ENCODE measurements at places on chromosomes 3 and 15. TPM values are rescaled to one million over a fixed set of nuclear protein-coding genes. Genes with fewer than 3 reads are reported as not detected.

Gene EIF4E3
- total RNA-seq = 24.0 TPM

Gene SPCS1
- total RNA-seq = 74.4 TPM

Gene CASR
- not detected for total RNA-seq

Gene TRPM1
- total RNA-seq = not detected

Gene GTF2A2
- total RNA-seq = 109 TPM

Gene CHRD
- total RNA-seq = not detected

Gene PLCB2
- total RNA-seq = 90.5 TPM

Gene MAP1A
- total RNA-seq = 1.2 TPM

Gene CCR9
- total RNA-seq = not detected

Gene FAM227B
- 2.6 TPM for total RNA-seq

DNA sequence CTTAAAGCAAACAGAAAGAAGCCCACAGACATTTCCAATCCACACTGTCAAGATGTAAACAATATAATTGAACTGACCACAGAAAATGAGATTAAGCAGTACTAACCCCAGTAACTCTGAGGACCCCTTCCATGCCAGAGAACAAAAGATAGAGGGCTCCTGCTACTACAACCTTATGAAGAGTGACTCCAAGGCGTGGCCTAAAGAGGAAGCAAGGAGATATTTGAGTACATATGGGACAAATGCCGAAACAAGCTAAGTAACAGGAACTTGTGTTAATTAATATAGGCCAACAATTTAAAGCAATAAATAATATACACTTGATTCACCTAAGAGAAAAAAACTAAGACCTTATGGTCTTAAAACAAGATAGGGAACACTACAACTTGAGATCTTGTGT is 25.0 kb upstream of the VPS39 start:
- DNase-seq = no peak

DNA sequence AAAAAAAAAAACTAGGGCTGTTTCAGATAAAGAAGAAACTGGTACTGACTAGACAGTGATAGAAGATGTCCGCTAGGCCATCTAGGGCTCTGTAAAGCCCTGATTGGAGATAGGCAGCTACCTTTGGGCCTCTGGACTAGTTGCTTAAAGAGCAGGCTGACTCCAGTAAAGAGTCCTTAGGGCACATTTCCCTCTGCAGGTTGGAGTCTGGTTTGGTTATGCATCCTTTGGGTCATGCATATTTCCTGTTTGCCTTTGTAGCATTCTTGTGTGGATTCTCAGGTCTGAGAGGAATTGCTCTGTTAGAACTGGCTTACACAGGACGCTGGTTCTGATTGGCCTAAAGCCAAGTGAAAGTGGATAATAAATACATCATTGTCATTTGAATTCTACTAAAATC is 165.5 kb upstream of the LRRN1 start:
- no peak for DNase-seq

DNA sequence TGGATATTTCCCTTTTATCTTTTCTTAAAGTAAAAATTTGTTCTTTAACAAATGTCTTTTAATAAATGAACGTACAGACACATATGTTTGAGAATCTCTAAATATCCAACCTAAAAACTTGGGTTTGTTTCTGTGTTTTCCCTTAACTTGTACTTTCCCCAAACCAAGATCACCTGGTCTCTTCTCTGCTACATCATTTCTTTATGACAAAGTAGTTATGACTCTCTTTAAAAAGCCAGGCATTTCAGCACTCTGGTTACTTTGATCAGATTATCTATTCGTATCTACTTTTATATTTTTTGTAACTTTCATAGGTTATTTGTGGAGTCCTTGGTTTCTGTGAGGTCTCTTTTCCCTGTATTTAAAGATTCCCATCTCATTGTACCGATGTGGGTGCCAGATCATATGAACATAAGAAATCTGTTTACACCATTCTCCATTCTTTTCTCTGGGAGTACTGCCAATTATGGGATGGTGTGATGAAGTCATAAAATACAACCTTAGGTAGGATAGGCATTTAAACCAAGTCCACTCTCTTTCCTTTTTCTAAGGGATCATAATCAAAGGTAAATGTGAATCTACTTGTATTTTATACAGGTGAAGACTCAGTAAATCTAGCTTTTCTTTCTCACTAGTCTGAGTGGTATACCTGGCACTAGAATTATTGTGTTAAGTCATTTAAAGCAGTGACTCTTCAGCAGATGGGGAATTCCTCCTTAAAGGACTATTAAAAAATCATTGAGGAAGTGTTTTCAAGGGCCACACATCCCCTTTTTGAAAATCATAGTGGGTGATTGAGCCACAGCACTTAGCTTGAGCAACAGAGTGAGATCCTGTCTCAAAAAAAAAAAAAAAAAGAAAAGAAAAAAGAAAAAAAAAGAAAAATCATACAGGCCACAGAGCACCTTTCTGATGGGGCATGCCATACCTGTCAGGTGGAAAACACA is 12.4 kb upstream of the NFKBIZ start:
- no peak for DNase-seq

DNA sequence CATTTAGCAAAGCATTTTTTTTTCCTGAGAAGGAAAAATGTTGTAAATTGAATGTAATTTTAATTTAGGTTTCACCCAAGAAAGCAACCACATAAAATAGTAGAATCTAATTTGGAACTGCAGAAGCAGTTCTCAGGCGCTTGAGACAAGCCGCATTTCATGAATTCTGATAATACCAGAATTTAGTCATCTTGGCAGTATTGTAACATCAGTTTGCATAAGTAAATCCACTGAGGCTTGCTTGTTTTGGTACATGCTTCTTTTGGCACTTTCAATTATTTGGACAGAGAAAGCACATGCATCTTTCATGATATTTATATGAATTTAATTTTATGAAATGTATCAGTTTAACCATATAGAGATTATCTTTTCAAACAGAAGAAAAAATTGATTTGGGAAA is 389.7 kb upstream of the ROBO1 start:
- no peak for DNase-seq

- DNase-seq = no peak
Measured at GRCh38 chr3:99971761-99972160, 142.5 kb downstream of the FILIP1L start.

- DNase-seq = no peak
Measured at GRCh38 chr3:30795176-30795575, 99.3 kb downstream of the GADL1 start.

- no peak for DNase-seq
Measured at GRCh38 chr15:66765478-66766281, 63.6 kb downstream of the SMAD6 start.

DNA sequence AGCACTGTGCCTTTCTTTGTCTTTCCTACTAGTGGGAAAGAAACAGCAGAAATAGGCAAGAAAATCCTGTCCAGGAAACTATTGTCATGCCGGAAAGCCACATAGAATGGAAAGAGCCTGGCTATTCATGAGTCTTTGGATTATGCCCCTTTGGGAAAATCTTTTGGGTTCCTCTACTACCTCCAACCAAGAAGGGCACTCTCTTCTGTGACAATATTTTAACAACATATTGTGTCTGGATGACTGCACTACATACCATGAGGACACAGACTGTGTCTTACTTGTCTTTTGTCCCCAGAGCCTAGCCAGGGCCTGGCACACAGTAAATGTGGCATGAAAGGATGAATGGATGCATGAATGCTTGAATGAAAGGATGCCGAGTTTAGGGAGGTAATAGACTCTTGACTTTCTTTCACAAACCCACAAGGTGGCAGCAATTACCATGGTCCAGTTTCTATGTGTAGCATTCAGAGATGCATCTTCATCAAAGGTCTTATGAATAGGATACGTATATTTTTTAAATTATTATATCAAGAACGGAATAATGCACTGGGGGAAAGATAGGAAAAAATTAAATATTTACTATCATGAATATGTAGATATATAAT is 30.3 kb downstream of the ARL14 start:
- DNase-seq = no peak

DNA sequence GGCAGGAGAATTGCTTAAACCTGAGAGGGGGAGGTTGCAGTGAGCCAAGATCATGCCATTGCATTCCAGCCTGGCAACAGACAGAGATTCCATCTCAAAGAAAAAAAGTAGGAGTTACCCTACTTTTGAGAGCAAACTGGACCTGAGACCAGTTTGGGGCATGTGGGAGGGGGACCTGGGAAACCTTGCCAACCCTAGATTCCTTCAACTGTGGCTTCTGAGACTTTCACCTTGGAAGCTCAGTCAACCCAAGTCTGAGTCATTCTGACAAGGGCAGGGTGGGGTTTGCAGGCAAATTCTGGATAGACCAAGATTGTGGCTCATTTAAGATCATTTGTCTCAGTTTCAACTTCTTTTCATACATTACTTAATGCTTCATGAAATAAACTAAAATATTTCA is 23.8 kb upstream of the SIAH2 start:
- DNase-seq = no peak

DNA sequence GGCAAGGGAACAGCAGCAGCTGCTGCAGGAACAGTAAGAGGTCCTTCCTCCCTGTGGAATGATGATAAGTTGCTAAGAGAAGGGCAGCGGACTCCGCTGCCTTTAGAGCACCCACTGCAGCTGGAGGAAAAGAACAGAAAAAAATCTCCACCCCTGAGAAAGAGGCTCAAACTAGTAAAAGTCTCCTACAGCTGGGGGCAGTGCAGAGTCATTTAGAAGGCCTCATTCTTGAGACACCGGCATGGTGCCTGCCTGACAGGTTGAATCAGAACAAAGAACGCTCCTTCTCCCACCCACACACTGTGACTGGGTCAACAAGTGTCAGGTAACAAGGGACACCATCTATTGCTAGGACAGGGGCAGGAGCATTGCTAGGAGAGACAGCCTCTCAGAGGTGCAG is 188.4 kb downstream of the ABHD5 start:
- DNase-seq = no peak

DNA sequence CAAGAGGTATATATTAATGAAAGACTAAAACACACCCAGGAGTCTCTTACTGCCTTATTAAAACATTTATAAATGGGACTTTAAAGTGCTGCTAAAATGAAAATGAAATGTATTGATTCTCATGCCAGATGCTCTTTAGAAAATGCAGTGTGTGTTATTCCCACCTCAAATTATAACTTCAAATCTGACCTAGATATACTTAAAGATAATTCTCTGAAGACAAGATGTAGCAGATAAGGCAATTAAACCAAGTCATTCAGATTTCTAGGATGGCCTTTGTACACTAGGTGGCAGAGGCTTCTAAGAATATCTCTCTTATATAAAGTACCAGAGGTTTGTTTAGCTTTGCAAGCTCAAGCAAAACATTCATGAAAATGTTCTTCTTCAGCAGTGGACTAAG is 26.9 kb upstream of the GOLGA8B start:
- no peak for DNase-seq

GRCh38 chr3:65960087-65960486 is 78.6 kb downstream of the MAGI1 start:
- DNase-seq = no peak

DNA sequence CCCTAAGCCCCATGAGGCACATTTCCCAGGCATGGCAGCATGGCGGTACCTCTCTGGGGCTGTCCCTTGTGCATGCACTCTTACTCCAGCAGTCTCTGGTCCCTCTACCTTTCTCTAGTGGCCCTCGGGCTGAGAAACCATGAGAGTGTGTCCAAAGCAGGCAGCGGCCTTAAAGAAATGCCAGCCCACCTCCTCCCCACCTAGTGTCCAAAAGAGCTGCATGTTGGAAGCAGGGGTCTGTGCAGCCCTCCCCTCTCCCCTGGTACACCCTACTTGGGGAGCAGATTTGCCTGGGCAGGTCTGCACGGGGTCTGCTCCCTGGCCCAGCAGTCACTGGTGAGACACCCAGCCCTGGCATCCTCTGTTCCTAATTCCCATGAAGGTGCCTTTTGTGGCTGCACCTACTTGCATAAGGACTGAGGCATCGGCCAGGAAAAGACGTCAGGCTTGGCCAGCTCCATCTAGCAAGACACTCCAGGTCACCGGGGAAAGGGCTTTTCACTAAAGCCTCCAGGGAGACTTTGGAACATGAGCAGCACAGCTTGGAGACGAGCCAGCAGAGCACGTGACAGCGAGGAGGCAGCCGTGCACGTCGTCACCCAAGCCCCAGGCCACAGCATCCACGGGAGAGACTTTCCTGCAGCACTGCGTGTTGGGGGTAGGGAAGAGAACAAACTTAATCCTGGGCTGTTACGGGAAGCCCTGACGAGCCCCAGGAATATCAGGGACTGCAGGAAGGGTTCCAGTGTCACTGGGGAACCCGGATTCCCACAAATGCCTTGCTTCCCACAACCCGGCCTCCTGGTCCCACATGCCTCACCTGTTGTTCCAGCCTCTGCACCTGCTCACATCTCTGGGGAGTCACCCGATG is 38.8 kb downstream of the TM2D3 start:
- no peak for DNase-seq

- DNase-seq = no peak
Measured at GRCh38 chr3:132659000-132659364, 627 bp downstream of the ACAD11 start.

GRCh38 chr3:53188720-53189119 is 27.7 kb downstream of the PRKCD start:
- DNase-seq = no peak

GRCh38 chr15:63605816-63606215 is 8.6 kb downstream of the FBXL22 start:
- DNase-seq = peak; percentile 69

GRCh38 chr3:141979050-141979671 is 102.7 kb downstream of the ATP1B3 start:
- DNase-seq = no peak

DNA sequence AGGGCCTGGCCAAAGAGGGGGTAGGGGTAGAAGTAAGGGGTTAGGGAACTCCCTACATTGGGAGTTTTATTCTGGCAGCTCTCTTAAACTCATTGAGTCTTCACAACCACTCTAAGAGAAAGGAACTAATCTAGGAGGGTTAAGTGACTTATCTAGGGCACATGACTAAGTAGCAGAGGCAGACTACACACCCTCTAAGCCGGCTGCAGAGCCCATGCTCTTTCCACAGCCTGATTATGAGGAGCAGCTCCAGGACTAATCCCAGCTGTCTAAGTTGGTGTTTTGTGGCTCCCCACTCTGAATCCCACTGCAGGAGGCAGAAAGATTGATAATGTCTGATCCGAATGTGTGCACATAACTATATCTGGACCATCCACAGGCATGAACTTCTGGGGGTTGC is 374.6 kb downstream of the EPHB1 start:
- DNase-seq = no peak

- DNase-seq = no peak
Measured at GRCh38 chr3:172553526-172554252, 30.5 kb upstream of the TNFSF10 start.

GRCh38 chr3:124928333-124929202 is 6.0 kb downstream of the MUC13 start:
- DNase-seq = peak; percentile 70

GRCh38 chr3:64798316-64798715 is 110.5 kb upstream of the ADAMTS9 start:
- no peak for DNase-seq

GRCh38 chr3:115512565-115513415 is 110.5 kb upstream of the GAP43 start:
- no peak for DNase-seq

- no peak for DNase-seq
Measured at GRCh38 chr3:107260207-107260606, 117.0 kb upstream of the CCDC54 start.

- DNase-seq = no peak
Measured at GRCh38 chr15:51720201-51720995, 17.1 kb downstream of the LYSMD2 start.

GRCh38 chr3:159432682-159433340 is 555.8 kb upstream of the IL12A start:
- no peak for DNase-seq

Measured in natural killer cell treated with Interleukin-12 subunit alpha and Interleukin-12 subunit beta and Interleukin-15 and Interleukin-18, amount 100 ng/mL, for 72 hours (primary cell).